ENCODE measurements at places on chromosomes 5 and 9. TPM values are rescaled to one million over a fixed set of nuclear protein-coding genes. Genes with fewer than 3 reads are reported as not detected.

Gene PCDHB6
- 0.78 TPM for total RNA-seq

Gene PLAC8L1
- total RNA-seq: not detected

Gene KIF24
- total RNA-seq: 3.4 TPM

Gene DOK3
- total RNA-seq: 4.2 TPM

Gene MORN5
- not detected for total RNA-seq

Gene RELL2
- 5.2 TPM for total RNA-seq

Gene NR5A1
- total RNA-seq: not detected

Gene PCDHB2
- 4.5 TPM for total RNA-seq

Gene GGTA1
- total RNA-seq: not detected

Gene VCAN
- total RNA-seq: 10.5 TPM

Gene PCDHB3
- total RNA-seq: not detected

Gene COQ4
- total RNA-seq: 60.0 TPM

Gene OR1J4
- total RNA-seq: not detected

Gene LCN1
- not detected for total RNA-seq

Gene TAF11L10
- not detected for total RNA-seq

Gene OR1J2
- not detected for total RNA-seq

Gene SAXO1
- total RNA-seq: not detected

Gene GABRA1
- not detected for total RNA-seq

Gene PCAT7
- 0.79 TPM for total RNA-seq

Gene RORB
- total RNA-seq: not detected

Gene C1QTNF2
- total RNA-seq: not detected

Gene RC3H2
- 22.2 TPM for total RNA-seq

Gene DNAH5
- 2.3 TPM for total RNA-seq

Gene TMEM252
- not detected for total RNA-seq

Gene FREM1
- not detected for total RNA-seq

Gene FGF1
- total RNA-seq: 0.29 TPM

Gene ZNF366
- total RNA-seq: not detected

Gene PCDHGA10
- not detected for total RNA-seq

Gene AHRR
- 4.9 TPM for total RNA-seq

Gene EQTN
- not detected for total RNA-seq

Gene ANP32B
- total RNA-seq: 306 TPM

Gene LECT2
- not detected for total RNA-seq

Gene DCAF10
- total RNA-seq: 12.8 TPM

Gene NPR3
- 18.5 TPM for total RNA-seq

Gene HACD4
- 1.1 TPM for total RNA-seq

Gene NOL8
- 36.9 TPM for total RNA-seq

Gene NEURL1B
- total RNA-seq: 2.9 TPM

Gene DMRT3
- not detected for total RNA-seq

Gene PALM2AKAP2
- total RNA-seq: 0.06 TPM

Gene PDE4D
- 46.0 TPM for total RNA-seq
